ENCODE measurements at places on chromosomes 11 and 22.
A peak's percentile ranks its signal among the peaks of the same experiment; 100 is the strongest.

GRCh38 chr11:95267601-95268213 is 36.7 kb upstream of the SESN3 start:
- DNase-seq: no peak

DNA sequence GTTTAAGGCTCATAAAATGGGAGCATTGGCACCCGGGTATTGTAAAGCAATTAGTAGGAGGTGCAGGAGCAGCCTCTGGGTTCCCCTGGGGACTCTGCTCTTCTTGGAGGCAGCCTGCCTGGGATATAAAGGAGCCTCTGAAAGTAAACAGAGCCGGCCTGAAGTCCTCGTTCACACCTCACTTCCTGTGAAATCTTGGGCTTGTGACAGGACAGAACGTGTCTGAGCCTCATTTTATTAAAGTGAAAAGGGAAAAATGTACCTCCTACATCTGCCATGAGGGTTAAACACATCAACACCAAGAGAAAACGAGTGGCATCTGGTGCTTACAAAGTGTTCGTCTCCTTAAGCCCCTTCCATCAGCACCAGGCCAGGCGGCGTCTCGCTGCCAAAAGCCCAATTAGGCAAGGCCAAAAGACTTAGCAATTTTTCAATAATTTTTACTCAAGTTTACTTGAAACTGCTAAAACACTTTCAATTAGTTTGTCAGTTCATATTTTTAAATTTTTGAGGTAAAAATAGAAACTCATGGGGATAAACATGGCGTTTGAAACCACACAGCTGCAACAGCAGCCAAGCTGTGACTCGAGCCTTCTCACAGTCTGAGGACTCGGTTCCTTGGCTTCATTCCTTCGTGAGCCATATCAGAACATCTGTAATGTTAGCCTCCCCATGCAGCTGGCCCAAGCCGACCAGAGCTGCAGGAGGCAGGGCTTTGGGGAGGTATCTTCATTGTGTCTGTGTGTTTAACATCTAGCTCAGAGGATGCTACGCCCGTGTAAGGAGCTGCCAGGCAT is 33.6 kb downstream of the MAP6 start:
- DNase-seq: no peak

DNA sequence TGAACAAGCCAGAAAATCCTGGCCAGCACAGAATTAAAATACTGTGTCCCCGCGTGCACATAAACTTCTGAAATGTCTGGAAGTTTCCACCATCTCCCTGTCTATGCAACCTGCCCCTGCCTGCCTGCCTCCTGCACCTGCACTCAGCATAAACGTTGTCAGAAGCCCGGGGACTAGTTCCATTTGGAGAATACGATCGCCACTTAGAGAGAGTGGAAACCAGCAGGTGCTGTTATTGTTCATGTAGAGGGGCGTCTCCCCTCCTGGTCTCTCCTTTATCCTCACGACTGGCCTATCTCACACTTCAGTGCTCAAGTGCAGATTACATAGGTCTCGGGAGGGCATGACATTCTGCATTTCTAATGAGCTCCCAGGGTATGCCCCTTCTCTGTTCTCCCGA is 35.6 kb downstream of the MPPED1 start:
- peak; percentile 50 for DNase-seq

DNA sequence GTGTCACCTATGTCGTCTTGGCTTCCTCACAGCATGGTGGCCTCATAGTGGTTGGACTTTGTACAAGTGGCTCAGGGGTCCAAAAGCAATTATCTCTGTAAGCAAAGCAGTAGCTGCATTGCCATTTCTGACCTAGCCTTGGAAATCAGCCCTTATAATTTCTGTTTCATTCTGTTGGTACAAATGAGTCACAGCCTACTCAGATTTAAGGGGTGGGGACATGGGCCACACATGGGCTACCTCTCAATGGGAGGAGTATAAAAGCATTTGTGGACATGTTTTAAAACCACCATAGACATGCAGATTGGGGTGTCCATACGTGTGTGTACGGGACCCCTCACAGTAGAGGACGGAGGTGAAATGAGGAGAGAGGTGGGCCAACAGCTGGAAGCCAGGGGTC is 41.6 kb downstream of the CHRDL2 start:
- DNase-seq: no peak

DNA sequence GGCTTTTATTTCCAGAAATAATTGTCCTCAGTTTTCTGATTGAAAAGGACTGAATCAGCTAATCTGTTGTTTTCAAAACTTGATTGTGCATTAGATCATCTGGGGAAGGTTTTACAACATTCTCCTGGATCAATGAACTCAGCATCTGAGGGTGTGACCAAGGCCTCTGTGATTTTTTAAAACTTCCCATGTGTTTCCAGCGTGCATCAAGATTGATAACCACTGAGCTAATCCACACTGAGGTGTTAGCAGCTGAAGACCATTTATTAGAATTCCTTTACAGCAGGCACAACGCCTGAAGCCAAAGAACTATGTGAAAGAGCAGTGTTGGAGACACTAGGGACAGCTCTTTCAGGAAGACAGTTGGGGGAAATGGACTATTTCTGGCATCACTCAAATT is 10.2 kb downstream of the VSTM5 start:
- DNase-seq: no peak

DNA sequence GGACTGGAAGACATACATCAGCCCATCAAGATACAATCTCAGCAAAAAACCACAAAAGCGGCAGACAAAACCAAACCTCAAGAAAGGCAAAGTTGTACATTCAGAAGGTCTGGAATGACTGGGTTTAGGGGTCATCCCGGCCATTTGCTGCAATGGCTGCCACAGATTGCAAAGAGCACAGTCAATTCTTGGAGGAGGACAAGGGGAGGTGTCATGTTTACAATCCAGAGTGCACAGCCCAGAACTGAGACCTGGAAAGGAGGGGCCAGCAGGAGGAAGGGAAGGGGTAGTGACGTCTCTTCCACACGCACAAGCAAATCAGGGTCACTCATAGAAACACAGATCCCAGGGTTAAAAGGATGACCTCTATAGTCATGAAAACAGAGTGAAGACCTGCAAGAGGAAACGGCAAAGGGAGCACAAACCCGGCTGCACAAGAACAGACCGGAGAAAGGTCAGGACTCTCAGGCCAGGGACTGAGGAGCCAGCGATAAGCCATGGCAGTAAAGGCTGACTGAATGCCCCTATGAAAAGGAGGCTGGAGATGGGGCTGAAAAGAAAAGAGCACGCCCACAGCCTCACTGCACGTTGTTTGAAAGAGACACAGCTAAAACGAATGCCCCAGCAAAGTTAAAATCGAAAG is 18.2 kb upstream of the MUC5AC start:
- no peak for DNase-seq

DNA sequence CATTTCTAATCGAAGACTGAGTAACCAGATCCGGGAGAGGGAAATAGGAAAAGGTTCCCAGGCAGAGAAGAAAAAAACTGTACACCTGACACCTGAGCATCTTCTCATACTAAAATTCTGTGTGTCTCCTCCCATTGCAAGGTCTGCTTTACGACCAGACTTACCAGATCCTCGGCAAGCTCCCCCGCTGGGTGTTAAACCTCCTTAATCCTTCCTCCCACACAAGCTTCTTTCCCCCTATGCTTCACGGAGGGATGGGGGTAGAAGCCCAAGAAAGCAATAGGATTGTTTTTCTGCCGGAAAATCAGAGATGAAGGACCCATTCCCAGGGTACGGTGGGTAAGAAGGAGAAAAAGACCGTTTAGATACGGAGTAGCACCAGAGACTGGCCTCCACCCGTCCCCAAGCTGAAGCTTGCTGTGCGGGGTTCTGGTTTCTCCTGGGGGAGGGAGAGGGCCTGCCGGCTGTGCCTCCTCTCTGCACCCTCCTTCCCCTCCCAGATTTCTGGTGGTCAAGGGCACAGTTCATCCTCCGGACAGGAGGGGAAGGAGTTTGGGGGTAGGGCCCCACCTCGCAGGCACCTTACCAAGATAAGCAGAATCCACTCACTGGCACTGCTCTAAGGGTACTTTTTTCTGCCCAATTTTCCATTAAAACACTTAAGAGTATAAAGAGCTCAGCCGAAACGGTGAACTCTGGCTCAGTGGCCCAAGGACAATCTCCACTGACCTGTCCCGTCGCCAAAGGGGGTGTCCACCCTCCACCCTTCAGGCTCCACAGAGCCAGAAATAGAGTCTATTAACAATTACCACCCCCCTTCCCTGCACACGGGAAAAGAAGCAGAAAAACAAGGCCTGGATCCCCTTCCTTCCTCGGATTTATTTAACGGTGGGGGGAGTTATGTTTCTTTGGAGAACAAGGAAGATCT is 1.2 kb downstream of the TOB2 start:
- DNase-seq: no peak

DNA sequence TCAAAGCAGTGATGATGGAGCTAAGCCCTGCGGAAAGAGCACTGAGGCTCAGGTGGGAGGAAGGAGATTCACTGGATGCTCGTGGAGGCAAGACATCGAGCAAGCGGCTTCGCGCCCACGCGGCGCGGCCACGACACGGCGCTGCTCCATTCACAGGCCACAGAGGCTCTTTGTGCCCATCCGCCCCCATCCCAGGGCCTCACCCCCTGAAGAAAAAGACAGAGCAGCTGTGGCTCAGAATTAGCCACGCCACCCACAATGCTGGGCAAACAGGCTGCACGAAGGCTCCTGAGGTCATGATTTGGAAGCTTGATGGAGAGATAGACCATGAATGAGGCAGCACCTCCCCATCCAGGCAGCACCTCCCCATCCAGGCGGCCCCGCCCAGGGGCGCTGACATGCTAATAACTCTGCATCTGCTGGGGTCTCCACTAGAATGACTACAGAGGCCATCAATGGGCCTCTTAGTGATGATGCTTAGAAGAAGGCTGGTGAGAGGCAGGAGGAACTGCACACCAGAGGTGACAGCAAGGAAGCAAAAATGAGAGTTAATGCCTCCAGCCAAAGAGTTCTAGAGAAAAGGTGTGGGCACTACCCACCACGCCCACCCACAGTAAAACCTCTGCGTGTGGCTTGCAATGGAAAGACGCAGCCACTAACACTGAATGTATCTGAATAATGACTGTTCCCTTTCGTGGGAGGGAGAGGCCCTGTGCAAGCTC is 43.5 kb downstream of the MYH9 start:
- DNase-seq: no peak

DNA sequence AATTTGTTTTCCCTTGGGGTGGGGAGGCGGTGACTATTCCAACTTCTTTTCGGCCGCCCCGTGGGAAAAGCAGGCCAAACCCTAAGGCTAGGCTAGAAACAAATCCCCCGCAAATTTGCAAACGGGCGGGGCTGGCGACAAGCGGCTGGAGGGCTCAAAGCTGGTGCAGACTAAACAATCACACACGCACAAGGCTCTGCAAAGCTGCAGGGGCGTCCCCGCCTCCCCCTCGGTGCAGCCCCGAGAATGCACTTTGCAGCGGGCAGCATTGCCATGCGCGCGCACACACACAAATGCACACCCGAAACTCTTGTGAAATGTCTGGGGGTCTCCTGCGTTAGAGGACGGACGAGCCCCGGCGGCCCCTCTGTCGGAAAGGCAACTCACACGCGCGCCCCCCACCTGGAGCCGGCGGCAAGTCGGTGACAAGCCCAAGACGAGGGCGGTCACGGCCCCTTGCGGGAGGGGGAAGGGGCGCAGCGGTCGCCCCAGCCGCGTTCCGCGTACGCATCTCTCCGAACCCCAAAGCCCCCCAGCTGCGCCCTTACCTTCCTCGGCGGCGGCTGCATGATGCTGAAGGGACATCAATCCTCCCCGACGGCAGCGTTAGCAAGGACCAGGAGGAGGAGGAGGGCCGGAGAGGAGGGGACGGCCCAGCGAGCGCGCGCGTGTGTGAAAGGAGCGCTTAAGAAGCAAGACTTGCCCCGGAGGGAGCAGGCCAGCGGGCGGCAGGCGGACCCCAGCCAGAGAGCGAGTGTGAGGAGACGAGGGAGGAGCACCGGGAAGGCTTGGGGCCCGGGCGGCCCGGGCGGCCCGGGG is 600 bp downstream of the FCHSD2 start:
- DNase-seq: no peak

GRCh38 chr11:46944356-46945075 is 8.0 kb downstream of the CSTPP1 start:
- no peak for DNase-seq

- DNase-seq: no peak
Observed at GRCh38 chr11:86675017-86675416, 2.6 kb upstream of the ME3 start.

DNA sequence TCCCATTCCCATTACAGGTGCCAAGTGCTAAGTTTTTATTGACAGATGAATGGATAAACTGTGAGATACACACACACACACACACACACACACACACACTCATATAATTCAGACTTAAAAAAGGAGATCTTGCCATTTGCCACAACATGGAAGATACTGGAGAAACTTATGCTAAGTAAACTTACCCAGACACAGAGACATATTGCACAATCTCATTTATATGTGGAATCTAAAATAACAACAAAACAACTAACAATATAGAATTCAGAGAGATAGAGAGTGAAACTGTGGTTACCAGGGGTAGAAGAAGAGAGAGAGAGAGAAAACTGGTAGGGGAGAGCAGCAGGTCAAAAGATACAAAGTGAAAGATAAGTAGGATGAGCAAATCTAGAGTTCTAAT is 1.4 kb downstream of the MS4A6E start:
- DNase-seq: no peak
